ENCODE measurements at places on chromosomes 3 and 15.

- DNase-seq: no peak
Measured at GRCh38 chr3:101938262-101938847, 89.0 kb downstream of the NFKBIZ start.

DNA sequence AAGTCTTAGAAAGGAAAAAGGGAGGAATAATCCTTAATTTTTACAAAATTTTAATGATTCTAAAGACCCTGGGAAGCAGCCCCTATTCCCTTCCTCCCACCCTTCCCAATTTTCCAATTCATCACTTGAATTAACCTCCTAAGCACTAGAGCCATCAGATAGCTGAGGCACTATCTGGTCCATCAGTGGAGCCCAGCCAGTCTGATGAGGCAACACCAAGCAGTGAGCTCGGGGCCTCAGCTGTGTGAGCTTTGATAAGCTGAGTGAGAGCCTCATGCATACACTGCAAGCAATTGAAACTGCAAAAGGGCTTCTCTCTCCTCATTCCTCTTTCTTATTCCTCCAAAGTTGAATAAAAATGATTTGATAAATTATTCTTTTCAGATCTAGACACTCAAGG lies 31.9 kb downstream of the TUSC7 start:
- DNase-seq: no peak

- DNase-seq: no peak
Measured at GRCh38 chr15:101044625-101045235, 125.6 kb downstream of the LRRK1 start.

DNA sequence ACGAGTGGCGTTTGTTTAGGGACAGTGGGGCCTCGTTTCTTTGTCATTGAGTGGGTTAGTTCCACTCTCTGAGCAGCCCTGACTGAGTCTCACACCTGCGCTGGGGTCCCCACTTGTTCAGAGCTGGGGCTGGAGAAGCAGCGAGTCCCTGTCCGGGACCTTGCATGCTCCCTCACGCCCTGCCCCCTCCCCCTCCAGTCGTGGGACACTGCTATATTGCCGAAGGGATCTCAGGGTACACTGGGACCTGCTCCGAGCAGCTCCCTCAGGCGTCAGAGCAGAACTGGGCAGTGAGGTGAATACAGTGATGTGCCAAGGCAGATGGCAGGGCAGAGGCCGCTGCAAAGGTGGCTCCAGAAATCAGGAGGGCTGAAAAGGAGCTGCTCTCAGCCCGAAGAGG lies 59.9 kb upstream of the KLF13 start:
- DNase-seq: no peak

GRCh38 chr3:197577366-197578074 lies 21.8 kb upstream of the BDH1 start:
- no peak for DNase-seq

DNA sequence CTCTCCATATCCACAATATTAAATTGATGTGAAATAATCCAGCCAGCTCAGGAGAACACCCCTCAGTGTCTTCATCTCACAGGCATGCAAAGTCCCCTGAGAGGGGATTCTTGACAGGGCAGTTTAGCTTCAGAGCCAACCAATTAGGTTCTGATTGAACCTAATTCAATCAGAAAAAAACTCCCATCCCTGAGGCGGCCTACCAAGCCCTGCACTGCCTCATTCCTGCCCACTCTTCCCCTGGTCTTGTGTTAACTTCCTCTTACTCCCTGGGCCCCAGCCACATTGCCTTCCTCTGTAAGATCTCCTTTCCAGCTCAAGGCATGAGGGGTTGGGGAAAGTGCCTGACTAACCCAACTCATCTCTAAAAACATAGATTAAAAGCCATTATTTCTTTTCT lies 46.1 kb downstream of the FRMD4B start:
- DNase-seq: no peak

- no peak for DNase-seq
Measured at GRCh38 chr3:20861454-20861853, 675.4 kb upstream of the SGO1 start.

- DNase-seq: peak; percentile 69
Measured at GRCh38 chr15:49238342-49238741, 68.3 kb downstream of the GALK2 start.

DNA sequence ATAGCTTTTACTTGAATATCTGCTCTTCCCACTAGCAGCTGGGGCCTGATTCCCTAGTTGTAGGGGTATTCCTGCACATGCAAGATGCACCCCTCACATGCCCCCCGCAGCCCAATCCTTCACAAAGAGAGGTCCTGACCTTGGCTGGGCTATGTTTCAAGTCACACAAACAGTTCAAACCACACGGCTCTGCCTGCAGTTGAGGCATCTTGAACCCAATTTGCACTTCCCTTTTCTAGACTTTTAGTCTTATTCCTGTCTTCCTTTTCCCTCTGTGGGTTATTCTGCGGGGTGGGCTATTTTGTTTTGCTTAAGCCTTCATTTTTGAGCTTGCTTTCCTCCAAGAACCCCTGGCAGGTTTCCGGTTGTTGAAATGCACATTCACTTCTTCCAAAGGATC lies 13.3 kb upstream of the CCR1 start:
- no peak for DNase-seq

- no peak for DNase-seq
Measured at GRCh38 chr3:148901987-148902791, 37.1 kb downstream of the CPA3 start.

DNA sequence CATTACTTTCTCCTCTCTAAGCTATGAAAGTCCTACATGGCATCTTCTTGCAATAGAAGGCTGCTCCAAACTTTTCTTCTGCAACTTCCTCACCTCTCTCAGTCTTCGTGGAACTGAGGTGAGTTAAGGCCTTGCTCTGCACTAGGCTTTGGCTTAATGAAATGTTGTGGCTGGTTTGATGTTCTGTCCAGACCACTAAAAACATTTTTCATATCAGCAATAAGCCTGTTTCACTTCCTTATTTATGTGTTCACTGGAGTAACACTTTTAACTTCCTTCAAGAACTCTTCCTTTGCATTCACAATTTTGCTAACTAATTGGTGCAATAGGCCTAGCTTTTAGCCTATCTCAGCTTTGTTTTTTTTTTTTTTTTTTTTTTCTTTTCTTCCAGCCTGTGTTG lies 335.3 kb upstream of the NECTIN3 start:
- no peak for DNase-seq

GRCh38 chr3:135982404-135982761 lies 16.9 kb downstream of the PPP2R3A start:
- DNase-seq: no peak

DNA sequence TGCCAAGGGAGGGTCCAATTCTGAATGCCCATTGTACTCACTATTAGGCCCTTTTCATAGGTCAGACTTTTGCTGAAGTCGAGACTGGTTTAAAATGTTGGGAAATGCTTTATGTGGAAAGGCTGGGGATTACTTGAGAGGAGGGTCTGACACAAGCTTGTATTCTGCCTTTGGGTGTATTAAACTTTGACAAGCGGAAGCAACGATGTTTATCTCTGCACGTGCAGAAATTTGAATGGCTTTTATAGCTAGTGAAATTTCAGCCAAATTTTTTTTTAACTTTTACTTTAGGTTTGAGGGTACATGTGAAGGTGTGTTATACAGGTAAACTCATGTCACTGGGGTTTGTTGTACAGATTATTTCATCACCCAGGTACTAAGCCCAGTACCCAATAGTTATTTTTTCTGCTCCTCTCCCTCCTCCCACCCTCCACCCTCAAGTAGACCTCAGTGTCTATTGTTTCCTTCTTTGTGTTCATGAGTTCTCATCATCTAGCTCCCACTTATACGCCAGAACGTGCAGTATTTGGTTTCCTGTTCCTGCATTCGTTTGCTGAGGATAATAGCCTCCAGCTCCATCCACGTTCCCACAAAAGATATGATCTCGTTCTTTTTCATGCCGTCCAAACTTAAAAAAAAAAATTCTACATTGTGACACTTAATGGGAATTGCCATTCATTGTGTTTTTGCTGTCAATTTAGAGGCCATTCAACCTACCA lies 223.0 kb upstream of the BHLHE40 start:
- DNase-seq: no peak

DNA sequence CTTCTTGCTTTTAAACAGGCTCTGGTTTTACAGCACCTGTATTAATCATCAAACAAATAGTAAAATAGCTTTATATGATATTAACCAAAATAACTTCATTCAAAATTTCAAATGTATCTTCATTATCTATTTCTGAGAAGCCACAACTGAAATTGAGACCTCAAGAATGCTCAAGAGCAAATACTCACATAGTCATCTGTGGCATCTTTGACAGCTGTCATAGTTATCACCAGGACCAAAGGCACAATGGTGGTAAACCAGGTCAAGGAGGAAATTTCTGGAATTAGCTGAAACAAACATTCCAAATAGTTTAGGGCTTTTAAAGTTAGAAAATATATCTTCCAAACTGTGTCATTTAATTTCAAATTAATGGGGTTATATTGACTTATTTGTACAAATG lies 74.6 kb downstream of the ATP8B4 start:
- DNase-seq: no peak

- DNase-seq: no peak
Measured at GRCh38 chr3:123582315-123582714, 2.5 kb downstream of the HACD2 start.

DNA sequence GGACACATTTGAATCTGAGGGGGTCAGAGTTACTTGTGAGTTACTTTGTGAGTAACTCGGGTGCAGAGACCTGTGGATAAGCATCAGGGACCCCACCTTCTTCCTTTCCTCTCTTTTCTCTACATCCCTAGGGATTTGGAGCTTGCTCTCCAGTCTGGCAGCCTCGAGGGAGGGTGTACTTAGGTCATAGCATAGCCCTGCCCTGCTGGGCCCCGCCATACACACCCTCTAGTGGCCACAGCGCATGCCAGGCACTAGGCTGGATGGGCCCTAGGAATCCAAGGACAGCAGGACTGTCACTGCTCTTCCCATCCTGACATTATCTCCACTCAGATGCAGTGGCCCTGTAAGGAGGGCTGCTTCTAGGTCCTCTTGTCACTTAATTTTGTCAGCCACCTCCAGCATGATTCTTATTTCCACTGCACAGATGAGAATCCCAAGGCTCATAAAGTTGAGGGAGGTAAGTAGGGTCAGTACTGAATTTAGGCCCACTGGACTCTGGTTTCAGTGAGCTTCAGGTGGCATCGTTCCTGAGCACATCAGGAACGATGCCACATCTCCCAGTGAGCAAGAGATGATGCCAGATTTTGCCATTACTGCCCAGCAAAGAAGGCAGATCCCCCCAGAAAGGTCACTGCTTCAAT lies 3.6 kb upstream of the SMAD6 start:
- no peak for DNase-seq

GRCh38 chr3:71694358-71694999 lies 30.7 kb downstream of the EIF4E3 start:
- no peak for DNase-seq

- no peak for DNase-seq
Measured at GRCh38 chr15:89450076-89451006, 46.0 kb downstream of the RHCG start.

DNA sequence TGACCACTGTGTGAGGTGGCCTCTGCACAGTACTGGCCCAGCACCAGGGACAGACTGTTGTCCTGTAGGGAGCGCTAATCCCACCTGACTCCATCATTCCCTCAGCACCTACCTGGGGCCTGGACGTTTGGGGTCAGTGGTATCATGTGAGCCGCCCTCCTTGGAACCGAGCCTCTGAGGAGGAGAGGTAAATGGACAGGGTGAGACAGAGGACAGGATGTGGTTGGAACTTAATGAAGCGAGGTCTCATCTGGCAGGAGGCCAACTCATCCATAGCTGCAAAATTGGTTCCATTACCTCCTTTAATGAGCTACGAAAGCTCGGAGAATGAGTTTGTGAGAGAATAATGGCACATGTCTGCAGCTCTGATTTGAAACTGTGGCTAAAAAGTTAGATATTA lies 13.9 kb downstream of the MAPKAPK3 start:
- DNase-seq: no peak

GRCh38 chr3:169953462-169954141 lies 13.0 kb upstream of the SEC62 start:
- no peak for DNase-seq

GRCh38 chr3:3778641-3779270 lies 20.5 kb upstream of the LRRN1 start:
- DNase-seq: no peak

DNA sequence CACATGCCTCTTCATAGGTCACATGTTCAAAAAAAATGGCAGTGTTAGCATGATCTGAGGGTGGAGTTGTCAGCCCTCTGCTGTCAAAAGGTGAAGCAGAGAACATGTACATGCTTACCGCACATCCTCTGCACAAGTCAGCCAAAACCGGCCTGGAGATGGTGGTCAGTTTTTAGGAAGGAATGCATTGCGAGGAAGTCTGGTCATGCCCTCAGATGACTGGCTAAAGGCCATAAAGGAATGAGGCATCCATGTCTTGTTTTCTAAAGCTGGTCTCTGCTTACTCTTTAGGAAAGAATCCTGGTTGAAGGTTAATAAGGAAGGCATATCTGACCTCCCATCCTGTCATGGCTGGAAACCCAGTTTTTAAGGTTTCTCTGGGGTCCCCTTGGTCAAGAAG lies 292.0 kb upstream of the CCDC54 start:
- no peak for DNase-seq

- no peak for DNase-seq
Measured at GRCh38 chr3:195139876-195140240, 131.1 kb downstream of the XXYLT1 start.

DNA sequence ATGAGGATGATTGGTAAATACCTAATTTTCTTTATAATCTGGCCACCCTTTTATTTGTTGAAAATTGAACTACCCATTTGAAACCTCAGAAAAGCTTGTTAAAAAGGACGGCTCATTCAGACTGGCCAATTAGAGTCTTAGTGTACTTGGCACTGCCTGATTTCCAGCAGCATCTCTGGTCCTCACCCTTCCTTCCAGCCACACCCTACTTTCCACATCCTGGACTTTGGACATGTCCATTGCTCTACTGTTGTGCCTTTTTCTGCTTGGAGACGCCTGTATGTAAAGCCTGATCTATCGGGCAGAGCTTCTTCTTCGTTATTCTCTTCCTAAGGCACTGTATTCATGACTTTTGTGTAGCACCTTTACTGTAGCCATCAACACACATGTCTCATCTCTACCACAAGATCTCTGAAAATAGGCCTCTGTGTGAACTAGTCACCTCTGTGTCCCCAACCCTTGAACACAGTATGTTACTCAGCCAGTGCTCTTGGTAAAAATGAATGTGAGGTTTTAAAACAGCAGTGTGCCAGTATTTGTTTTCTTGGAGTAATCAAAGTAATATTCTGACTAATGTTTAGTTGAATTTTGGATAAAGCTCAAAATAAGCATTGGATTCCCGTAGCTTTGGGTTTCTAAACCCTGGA lies 6.8 kb downstream of the RBM5 start:
- no peak for DNase-seq

GRCh38 chr3:190339130-190339529 lies 16.9 kb upstream of the CLDN1 start:
- no peak for DNase-seq

GRCh38 chr15:52382647-52383046 lies 87.0 kb upstream of the MYO5C start:
- no peak for DNase-seq
